ENCODE measurements at places on chromosomes 1 and 21. TPM values are rescaled to one million over a fixed set of nuclear protein-coding genes. Genes with fewer than 3 reads are reported as not detected.

DNA sequence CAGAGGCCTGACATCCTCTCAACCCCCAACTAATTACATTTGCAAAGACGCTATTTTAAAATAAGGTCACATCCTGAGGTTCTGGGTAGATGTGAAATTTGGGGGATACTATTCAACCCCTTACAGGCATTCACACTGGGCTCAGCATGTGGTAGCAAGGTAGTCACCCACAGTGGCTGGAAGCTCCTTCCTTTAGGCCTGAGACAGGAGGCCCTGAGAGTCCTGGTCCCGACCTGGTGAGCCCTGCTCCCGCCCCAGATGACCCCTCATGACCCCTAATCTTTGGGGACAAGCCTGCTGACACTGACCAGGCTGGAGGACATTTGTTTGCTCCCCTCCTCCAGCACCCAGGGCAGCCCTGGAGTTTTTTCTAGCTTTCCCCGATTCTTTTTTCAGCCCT lies 225.9 kb downstream of the DYRK1A start:
- H3K4me3 ChIP-seq: no peak overlapping the region
- no peaks in the 10 kb centered on the region for H3K36me3 ChIP-seq
- no peak for DNase-seq
- H3K4me1 ChIP-seq: no peaks in the 10 kb centered on the region
- H3K27me3 ChIP-seq: no peaks in the 10 kb centered on the region
- H3K27ac ChIP-seq: no peak overlapping the region

OR2T11 gene
- not detected for total RNA-seq

KRTAP19-3 gene
- not detected for total RNA-seq

OR6K3 gene
- total RNA-seq: not detected

UBL4B gene
- total RNA-seq: not detected

Data from psoas muscle (tissue), 8 donors.